Pons (tissue), 1 donor: ENCODE measurements at places on chromosomes 11 and 22.
A peak's percentile ranks its signal among the peaks of the same experiment; 100 is the strongest.

GRCh38 chr11:64355078-64355940 is 3.7 kb upstream of the RPS6KA4 start:
- DNase-seq = peak; percentile 62

DNA sequence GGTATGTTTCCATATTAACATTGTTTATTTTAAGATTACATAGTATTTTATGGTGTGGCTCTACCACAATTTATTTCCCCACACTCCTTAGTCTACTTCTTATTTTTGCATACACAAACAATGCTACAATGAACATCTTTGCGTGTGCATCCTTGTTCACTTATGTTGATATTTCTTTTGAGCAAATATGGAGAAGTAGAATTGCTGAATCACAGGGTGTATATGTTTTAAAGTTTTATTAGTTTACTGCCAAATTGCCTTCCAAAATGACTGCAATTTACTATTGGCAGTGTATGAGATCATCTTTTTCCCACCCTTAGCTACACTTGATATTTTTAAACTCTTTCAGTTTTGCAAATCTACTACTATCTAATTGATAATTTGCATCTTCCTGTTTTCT is 38.7 kb upstream of the FAR1 start:
- DNase-seq = no peak

- no peak for DNase-seq
These were observed 178.3 kb upstream of the SEZ6L start for GRCh38 chr22:25990940-25991339.

GRCh38 chr22:25656724-25657123 is 85.3 kb upstream of the MYO18B start:
- DNase-seq = no peak

- DNase-seq = no peak
These were observed 1080.8 kb upstream of the TENM4 start for GRCh38 chr11:80521592-80521991.

DNA sequence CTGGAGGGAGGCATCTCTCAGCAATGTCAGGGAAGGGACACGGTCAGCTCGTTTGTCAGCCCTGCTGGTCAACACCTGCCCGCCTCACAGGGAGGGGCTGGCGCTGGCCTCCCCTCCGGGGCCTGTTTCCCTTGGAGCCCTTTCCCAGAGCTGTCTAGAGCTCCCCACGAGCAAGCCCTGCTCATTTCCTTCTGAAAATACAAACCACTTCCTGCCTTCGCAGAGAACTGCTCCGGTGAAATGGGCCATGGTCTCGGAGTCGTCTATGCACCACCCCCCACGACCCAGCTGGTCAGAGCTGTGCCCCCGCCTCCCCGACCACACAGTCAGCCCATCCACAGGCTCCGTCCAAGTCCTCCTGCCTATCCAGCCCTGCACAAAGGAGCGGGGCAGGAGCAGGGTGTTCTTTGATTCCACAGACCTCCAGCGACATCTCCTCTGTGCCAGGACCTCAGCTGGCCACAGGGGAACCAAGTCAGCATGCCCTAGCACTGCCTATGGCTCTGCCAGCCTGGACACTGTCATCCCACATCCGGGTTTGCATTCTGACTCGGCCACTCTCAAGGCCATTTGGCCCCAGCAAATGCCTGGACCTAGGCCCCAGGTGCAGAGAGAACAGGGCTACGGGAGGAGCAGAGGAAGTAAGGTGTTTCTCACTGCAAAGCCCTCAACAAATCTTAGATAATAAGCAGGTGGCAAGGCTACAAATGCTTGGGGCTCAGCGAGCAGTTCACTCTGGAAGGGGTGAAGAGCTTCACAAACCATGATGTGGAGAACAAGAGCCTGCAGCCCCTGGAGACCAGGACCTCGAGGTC is 82.1 kb upstream of the WNT11 start:
- no peak for DNase-seq

- peak; percentile 30 for DNase-seq
These were observed 747 bp downstream of the NXF1 start for GRCh38 chr11:62804310-62805075.

DNA sequence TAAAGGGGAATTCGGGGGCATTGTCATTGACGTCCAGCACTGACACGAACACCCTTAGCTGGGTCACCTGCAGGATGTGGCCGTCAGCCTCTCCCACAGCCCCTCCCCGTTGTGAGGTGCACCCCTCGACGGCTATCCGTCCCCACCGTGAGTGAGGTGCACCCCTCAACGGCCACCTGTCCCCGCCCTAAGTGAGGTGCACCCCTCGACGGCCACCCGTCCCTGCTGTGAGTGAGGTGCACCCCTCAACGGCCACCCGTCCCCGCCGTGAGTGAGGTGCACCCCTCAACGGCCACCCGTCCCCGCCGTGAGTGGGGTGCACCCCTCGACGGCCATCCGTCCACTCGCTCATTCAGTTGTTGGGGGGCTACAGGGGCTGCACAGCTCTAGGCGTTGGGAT is 2.9 kb downstream of the CDHR5 start:
- no peak for DNase-seq

DNA sequence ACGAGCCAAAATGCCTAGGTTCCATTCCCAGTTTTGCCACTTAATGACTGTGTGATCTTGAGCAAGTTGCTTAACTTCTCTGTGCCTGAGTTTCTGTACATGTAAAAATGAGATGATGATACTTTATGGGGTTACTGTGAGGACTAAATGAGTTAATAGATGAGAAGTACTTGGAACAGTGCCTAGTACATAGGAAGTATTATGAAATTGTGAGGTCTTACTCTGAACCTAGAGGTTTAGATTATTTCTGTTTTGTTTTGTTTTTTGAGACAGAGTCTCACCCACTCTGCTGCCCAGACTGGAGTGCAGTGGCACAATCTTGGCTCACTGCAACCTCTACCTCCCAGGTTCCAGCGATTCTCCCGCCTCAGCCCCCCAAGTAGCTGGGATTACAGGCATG is 227.0 kb upstream of the POU2AF2 start:
- no peak for DNase-seq

DNA sequence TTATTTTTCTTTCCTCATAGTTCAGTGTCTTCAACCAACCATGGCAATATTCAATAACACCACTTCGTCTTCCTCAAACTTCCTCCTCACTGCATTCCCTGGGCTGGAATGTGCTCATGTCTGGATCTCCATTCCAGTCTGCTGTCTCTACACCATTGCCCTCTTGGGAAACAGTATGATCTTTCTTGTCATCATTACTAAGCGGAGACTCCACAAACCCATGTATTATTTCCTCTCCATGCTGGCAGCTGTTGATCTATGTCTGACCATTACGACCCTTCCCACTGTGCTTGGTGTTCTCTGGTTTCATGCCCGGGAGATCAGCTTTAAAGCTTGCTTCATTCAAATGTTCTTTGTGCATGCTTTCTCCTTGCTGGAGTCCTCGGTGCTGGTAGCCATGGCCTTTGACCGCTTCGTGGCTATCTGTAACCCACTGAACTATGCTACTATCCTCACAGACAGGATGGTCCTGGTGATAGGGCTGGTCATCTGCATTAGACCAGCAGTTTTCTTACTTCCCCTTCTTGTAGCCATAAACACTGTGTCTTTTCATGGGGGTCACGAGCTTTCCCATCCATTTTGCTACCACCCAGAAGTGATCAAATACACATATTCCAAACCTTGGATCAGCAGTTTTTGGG is at the start of gene OR51T1:
OR51T1 (plus strand) TSS at position 41 of the 641 bp plus-strand sequence; CDS start at position 41, 0 bp downstream.
- DNase-seq = no peak

DNA sequence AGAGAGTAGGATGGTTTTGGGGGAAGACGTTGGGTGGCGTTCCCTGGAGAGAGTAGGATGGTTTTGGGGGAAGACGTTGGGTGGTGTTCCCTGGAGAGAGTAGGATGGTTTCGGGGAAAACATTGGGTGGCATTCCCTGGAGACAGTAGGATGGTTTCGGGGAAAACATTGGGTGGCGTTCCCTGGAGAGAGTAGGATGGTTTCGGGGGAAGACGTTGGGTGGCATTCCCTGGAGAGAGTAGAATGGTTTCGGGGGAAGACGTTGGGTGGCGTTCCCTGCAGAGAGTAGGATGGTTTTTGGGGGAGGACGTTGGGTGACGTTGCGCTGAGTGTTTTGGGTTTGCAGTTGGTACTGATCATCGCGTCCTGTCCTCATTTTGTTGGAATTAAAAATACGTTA is 28.2 kb downstream of the IGHMBP2 start:
- DNase-seq = no peak

DNA sequence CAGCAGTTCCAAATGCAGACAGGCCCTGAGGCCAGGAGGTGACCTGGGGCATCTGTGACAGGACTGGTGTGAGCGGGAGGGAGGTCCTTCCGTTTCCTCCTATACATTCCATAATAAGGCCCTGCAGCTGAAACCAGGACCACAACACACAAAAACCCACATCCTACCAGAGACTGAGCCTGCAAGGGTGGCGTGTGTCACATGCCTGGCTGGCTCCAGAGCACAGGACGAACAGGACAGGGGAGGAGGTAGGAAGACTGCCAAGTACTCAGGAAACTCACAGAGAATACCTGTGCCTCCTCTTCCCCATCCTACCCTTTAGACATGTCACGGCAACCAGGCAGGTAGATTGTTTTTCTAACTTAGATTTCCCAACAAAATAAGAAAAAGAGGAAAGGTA is 103.9 kb downstream of the ARL14EP start:
- no peak for DNase-seq

GRCh38 chr11:61919705-61920631 is 2.6 kb upstream of the RAB3IL1 start:
- no peak for DNase-seq

DNA sequence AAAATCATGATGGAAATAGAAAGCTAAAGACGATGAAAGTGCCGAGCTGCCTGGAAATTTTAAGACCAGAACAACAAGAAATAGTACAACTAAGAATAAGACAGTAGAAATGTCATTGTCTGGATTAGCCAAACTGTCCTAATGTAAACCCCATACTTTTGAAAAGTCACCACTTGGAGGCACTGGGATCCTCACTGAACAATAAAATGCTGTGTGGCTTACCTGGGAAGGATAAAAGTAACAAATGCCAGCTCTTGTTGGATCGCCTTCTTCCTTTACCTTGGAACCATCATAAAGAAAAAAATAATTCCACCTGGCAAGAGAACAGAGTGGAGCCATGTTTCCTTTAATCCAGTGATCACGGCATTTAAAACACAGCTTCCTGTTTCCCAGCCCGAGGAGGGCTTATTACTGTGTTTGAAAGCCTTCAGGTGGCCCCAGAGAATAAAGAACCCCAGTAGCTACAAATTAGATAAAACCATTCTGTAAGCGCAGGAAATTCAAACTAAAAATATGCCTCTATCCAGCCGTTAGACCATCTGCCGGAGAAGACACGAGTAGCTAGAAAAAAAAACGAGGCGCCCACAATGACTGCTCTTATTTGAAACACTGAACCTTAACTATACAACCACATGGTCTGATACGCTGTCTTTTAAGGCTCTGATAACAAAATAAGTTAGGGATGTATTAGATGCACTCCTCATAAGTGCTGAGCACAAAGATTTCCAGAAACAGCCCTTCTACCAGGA is 4.4 kb downstream of the HPS4 start:
- peak; percentile 25 for DNase-seq

GRCh38 chr11:76849376-76849775 is 11.3 kb upstream of the ACER3 start:
- DNase-seq = no peak

DNA sequence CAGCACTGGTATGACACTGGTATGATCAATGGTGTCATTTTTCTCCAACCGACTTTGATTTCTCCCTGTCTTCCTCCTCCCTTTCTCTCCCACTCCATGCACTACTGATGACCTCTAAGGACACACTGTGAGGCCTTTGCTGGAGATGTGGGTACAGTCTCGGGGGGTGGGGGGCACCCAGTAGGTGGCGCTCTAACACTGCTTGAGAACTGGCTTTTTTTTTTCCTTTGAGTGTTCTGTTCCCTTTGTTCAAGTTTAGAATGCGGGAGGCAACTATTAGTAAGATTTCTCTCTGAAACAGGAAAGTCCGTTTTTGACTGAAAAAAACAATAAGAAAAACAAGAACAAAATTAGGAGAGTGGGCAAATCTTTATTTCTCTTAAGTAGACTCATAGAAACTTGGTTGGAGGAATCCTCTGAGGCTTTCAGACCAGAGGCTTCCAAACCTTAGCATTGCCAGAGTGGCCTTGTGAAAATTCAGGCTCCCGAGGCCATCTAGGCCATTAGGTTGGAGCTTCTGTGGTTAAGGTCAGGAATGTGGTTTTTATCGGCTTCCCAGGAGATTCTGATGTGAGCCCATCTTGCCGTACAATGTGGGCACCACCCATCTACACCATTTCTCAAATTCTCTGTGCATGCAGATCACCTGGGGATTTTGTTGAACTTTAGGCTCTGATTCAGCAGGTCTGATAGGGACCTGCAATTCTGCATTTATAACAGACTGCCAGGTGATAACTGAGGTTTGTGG is 43.2 kb downstream of the PANX1 start:
- no peak for DNase-seq

- DNase-seq = no peak
These were observed 127.6 kb downstream of the CNTN5 start for GRCh38 chr11:99148352-99148751.

GRCh38 chr11:119697445-119697844 is 31.6 kb downstream of the NECTIN1 start:
- no peak for DNase-seq

GRCh38 chr11:68509066-68509465 is 48.5 kb downstream of the PPP6R3 start:
- DNase-seq = no peak

DNA sequence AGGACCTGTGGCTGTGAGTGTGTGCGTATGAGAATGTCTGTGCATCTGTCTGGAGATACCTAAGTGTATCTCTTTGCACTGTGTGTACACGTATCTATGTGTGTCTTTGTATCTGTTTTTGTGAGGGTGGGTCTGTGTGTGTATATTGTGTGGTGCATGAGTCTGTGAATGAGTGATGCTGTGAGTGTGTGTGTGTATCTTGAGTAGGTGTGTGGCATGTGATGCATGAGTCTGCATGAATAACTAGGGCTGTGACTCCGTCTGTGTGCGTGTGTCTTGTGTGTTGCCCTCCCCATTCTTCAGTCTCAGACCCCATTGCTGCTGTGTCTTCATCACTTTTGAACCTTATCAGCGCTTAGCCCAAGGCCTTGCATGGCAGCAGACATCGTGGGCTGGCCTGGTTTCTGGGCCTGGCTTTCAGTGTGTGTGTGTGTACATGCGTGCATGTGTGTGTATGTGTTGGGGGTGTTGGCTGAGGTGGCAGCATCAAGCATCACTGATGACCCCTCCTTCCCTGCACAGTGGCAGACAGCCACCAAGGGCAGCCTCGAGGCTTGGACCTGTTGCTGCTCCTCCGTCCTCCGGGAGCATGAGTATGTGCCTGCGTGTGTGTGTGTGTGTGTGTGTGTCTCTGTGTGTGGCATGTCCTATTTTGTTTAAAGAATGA is 1.4 kb downstream of the SGSM1 start:
- DNase-seq = peak; percentile 45

- DNase-seq = no peak
These were observed 27.0 kb upstream of the MOB2 start for GRCh38 chr11:1513326-1514296.
